ENCODE measurements at places on chromosomes 16 and 17.

DNA sequence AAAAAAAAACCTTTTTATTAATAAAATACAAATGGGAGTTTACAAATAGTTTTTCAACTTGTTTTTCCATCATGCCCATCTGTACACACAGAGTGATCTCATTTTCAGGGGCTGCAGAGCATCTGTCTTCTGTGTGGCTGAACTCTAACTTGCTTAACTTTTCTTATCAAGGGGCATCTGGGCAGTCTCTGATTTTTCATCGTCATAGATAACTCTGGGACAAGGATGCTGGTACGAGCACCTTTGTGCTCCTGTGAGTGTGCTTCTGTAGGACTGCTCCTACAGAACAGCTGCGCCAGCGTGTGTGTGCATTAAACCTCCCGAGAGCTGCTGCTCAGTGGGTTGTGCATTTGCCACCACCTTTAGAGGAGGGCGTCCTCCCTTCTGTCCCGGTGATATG is 34.6 kb upstream of the TAC4 start:
- DNase-seq, result no peak

- DNase-seq, result no peak
Observed at GRCh38 chr17:47325176-47325575, 1.4 kb downstream of the EFCAB13 start.

DNA sequence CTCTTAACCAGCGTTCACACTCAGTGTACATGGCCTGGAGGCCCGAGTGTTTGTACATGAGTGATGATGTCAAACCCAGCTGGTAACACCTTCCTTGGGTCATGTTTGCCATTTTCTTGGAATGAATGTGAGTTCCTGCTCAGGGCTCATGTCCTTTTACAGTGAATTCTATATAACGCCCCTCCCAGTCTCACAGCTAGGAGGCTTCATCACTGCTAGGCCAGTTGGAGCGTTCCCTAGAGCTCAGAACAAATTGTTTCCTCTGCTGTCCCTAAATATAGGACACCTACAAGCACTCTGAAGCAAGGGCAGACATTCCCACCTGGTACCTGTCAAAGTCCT is 5.5 kb downstream of the TIMM22 start:
- no peak for DNase-seq

DNA sequence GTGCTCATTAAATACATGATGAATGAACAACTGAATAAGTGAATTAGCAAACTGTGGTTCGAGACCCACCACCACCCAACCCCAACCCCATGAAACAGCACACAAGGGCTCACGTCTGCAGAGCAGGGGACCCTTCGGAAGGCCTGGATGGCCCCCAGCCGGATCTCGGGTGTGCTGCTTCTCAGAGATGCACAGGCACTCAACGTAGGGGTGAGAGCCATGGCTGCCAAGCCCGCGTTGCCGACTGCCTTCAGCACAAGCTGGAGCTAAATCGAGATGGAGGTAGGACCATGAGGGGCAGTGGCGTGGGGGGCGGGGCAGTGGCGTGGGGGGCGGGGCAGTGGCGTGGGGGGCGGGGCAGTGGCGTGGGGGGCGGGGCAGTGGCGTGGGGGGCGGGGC is 93.2 kb downstream of the LITAF start:
- DNase-seq, result no peak

- DNase-seq, result no peak
Observed at GRCh38 chr17:16814439-16814838, 124.4 kb downstream of the CCDC144A start.

DNA sequence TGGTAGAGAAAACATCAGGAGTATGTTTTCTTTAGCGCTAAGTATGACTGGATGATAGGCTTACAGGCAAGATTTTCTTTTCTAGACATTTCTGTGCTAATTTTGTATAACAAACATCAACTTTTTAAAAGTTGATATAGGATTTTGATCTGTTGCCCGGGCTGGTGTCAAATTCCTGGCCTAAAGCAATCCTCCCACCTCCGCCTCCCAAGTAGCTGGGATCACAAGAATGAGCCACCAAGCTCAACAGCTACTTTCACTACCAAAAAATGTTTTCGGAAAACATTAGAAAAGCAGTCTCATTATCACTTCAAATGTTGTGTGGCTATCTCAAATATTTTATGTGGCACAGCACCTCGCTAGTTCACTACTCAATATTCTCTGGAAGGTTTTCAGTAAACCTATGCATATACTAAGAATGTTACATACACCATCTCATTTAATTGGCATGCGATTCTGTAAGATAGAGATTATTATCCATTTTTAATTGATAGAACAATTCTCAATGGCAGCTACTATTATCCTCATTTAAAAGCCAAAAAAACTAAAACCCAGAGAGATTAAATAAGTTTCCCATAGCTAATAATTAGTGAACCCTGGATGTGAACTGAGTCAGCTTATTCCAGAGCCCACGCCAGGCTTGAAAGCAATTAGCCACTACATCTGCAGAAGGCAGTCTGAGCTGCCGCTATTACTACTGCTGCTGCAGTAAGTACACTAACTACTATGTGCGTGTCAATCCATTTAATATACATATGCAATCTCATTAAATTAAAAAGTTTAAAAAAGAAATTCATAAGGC is 41.7 kb downstream of the CREBBP start:
- DNase-seq, result no peak

DNA sequence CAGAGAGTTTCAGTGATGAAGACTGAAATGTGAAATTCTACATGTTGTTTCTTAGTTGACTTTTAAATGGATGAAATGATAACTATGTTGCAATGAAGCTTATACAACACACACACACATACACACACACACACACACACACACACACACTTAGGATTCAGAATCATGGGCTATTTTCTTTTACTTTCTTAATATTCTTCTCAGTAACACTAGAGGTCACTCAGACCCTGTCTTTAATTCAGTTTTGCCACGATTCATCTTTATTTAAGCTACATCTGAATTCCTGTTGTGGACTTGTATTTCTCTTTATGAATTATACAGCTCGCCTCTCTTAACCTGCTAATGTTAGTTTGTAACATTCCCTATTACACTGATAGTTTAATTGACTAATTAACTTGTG is 109.6 kb upstream of the GOT2 start:
- DNase-seq, result no peak

DNA sequence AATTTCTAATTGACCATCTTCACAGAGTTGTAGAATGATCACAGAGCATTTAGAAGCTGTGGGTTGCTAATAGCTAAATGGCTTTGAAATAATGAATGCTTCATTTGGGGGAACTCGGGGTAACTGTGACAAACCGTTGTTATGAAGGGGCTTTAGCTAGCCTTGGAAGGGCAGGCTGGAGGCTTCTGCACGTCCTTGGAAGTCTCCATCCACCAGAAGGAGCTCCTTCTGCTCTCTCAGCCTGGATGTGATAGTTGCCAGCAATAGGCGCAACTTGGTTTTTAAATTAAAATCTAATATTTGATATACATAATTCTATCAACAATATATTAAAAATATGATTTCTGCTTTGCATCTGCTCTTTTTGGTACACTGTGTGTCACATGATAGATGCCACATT is 200.5 kb downstream of the RPTOR start:
- no peak for DNase-seq

DNA sequence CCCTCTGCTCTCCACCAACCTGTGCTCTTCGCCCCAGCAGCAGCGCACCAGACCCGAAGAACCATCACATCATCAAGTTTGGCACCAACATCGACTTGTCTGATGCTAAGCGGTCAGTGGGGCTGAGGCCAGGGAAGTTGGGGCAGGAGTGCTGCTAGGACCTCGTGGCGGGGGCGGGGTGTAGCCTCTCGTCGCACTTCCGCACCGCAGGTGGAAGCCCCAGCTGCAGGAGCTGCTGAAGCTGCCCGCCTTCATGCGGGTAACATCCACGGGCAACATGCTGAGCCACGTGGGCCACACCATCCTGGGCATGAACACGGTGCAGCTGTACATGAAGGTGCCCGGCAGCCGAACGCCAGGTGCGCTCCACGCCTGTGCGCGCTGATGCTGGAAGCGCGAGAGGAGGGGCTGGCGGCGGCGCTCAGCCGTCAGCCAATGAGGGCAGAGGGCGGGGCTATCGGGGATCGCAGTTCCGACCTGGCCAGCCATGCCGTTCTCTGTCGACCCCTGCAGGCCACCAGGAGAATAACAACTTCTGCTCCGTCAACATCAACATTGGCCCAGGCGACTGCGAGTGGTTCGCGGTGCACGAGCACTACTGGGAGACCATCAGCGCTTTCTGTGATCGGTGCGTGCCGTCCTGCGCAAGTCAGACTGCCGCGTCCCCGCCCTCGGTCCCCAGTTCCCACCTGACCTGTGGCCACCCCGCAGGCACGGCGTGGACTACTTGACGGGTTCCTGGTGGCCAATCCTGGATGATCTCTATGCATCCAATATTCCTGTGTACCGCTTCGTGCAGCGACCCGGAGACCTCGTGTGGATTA is 3.2 kb upstream of the TMEM88 start:
- no peak for DNase-seq

- DNase-seq, result no peak
Observed at GRCh38 chr17:1796800-1797199, 32.9 kb downstream of the SMYD4 start.

GRCh38 chr16:70803319-70803718 is 2.4 kb upstream of the VAC14 start:
- no peak for DNase-seq

All from omental fat pad (tissue), 4 donors.